Activated T-cell treated with anti-CD3 and anti-CD28 coated beads for 48 hours (primary cell): ENCODE measurements at places on chromosomes 11 and 22.

- no peak for DNase-seq
These were observed 6.6 kb downstream of the ABCC8 start for GRCh38 chr11:17469998-17470397.

DNA sequence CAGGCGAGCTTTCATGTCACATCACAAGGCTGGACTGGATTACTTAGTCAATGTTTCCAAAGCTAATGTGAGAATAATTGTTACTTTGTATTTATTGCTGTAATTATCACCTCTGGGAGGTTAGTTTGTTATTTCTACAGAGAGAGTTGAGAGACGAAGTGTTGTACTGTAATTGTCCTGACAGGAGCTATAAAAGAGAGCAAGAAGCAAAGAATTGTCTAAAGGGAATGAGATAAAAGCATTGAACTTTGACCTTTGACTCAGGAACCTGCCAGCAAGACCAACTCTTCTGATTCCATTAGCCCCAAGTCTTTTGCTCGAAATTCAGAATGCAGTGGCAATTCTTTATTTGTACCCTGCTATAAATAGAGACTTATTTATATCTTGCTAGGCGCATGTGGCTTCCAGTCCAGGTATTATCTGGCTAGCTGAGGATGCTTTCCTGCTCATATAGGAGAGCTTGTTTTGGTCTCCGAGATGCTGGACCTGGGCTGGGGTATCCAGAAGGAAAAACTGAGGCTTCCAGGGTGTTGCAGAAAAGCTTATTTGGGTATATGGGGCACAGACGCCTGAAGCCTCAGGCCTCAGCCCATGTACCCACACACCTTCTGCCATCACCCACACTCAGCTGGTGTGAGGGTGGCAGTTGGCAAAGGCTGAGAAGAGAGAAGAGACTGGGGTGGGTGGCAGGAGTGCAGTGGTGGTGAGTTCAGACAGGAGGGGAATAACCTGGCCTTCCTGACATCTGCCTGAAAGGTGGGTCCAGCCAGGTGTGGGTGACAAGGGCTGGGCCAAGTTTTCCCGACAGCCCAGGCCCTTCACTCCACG, 40.7 kb downstream of the SYT13 start:
- DNase-seq: no peak

GRCh38 chr11:24767411-24767810, 270.6 kb downstream of the LUZP2 start:
- DNase-seq: no peak

- no peak for DNase-seq
These were observed 14.8 kb downstream of the SHISA8 start for GRCh38 chr22:41899992-41900651.

GRCh38 chr22:44702479-44703198, 635 bp downstream of the PRR5 start:
- DNase-seq: no peak

- no peak for DNase-seq
These were observed 9.6 kb downstream of the PTDSS2 start for GRCh38 chr11:459511-460220.

DNA sequence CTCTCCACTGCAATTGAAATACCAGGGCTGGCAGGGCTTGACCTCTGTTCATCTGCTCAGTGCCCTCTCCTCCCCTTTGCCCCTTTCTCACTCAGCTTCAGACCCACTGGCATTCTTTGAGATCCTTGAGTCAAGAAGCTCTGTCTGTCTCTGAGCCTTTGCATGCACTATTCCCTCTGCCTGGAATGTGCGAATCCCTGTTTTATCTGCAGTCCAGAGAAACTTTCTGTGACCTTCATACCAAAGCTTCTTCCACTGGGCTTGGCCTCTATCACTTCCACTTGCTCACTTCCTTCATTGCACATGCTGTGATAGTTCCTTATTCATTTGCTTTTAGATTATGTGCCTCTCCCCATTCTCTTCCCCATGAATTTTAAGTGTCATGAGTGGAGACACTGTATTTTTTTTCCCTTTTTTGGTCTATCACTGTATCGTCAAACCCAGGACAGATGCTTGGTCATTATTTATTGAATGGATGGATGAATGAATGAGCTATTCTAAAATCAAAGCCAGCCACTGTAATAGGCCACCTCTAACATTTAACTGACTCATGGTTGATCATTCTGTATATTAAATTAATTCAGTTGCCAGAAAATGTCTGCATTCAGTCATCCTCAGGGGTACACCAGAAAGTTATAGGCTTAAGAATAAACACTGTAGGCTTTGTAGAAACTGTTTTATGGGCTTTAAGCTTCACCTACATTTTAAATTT, 88.7 kb upstream of the TIMP3 start:
- no peak for DNase-seq

DNA sequence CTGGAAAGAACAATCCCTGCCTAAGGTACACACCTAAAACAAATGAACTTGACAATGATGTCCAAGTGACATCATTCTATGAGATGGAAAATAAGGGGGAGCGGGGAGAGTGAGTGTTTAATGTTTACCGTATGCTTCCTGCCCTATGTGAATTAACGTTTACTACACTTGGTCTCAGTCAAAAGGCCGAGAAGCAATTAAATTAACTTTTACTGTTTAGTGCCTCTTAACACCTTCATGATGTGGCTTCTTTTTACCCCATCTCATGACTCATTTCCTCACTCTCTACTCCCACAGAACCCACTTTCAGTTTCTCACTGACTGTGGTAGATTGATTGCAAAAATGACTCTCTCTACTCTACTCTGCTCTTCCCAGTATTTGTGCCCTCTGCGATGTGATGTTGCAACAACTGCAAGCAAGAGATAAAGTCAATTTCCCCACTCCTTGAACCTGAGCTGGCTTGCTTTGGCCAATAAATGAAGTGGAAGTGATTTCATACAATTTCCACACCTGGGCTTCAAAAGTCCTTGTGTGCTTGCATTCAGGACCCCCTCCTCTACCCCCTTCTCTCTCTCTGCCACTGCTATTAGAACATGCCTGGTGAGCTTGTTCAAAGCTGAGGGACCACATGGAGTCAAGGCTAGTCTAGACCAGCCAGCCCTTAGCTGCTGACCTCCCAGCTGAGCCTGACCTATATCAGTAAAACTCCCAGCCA, 11.6 kb upstream of the ALKBH3 start:
- peak; percentile 16 for DNase-seq
